ENCODE measurements at places on chromosomes 7 and 10.

DNA sequence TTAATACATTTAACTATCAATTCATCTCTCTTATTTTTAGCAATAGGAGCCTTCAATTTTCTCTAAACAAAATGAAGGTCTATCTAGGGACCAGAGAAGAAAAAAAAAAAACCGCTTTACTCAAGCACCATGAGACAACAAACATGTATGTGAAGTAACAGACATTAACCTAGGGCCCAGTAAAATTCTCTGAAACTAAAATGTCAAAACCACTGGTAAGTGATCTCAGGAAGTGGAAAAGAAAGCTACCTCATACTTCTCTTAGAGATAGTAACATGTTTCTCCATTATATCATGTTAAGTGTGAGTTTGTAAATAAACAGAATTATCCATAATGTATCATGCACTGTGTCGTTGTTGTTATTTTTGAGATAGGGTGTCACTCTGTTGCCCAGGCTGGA, 35.4 kb upstream of the PTER start:
- no peak for DNase-seq

DNA sequence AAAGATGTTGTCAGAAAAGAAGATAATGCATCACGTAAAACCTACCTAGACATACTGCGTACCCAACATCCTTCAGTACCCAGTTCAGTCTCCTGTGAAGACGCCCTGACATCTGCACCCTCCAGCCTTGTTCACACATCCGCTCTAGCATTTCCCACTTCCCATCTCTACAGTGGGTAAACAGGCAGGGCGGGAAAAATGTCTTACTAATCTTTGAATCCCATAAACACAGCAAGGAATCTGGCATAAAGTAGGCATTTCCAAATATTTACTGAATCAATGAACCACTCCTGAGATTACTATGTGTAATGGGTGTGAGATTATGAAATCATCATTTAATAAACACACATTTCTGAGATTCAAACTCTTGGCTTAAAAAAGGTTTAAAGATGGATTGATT, 132.8 kb downstream of the GLI3 start:
- no peak for DNase-seq

DNA sequence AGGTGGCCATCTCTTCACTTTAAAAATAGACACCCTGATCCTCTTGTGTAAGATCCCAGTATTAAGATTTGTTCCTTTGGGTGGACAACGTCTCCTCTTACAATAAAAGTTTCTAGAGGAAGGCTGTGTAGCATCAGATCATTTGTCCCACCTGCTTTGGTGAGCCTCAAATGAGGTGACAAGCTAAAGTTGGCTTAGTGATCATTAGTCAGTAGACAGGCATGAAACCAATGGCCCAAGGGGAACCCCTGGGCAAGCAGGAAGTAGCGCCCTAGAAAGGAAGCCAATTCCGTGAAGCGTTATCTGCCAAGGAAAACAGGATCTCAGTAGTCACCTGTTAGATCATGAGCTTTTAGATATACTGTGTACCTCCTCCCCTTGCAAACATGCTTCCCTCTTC, 66.8 kb downstream of the PCGF5 start:
- DNase-seq = no peak

- DNase-seq = no peak
These were observed 18.4 kb upstream of the EXOC6 start for GRCh38 chr10:92829786-92830377.

DNA sequence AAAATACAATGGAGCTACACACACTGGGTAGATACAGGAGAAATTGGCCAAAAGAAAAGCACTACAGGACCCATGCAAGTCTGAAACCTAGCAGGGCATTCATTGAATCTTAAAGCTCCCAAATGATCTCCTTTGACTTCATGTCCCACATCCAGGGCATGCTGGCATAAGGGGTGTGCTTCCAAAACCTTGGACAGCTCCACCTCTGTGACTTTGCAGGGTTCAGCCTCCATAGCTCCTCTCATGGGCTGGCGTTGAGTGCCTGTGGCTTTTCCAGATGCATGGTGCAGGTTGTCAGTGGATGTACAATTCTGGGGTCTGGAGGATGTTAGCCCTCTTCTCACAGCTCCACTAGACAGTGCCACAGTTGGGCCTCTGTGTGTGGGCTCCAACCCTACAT, 626.3 kb upstream of the POT1 start:
- no peak for DNase-seq

DNA sequence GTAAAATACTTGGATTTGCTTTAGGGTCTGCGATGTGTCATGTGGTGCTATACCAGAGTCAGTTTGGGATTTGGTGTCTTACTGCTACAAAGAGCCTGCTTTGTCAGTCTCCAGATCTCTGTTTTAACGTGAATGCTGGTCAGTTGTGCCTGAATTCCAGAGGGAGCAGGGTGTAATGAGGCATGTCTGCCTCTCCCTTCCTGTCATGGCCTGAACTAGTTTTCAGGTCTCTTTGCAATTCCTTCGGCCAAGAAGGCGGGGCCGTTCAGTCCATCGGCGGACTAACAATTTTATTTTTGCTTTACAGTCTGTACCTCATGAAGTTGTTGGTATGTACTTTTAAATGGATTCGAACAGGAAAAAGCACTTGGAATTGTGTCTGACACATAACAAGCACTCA, 465.1 kb upstream of the ADARB2 start:
- no peak for DNase-seq

GRCh38 chr10:96642973-96643372, 56.2 kb upstream of the TM9SF3 start:
- peak; percentile 54 for DNase-seq

DNA sequence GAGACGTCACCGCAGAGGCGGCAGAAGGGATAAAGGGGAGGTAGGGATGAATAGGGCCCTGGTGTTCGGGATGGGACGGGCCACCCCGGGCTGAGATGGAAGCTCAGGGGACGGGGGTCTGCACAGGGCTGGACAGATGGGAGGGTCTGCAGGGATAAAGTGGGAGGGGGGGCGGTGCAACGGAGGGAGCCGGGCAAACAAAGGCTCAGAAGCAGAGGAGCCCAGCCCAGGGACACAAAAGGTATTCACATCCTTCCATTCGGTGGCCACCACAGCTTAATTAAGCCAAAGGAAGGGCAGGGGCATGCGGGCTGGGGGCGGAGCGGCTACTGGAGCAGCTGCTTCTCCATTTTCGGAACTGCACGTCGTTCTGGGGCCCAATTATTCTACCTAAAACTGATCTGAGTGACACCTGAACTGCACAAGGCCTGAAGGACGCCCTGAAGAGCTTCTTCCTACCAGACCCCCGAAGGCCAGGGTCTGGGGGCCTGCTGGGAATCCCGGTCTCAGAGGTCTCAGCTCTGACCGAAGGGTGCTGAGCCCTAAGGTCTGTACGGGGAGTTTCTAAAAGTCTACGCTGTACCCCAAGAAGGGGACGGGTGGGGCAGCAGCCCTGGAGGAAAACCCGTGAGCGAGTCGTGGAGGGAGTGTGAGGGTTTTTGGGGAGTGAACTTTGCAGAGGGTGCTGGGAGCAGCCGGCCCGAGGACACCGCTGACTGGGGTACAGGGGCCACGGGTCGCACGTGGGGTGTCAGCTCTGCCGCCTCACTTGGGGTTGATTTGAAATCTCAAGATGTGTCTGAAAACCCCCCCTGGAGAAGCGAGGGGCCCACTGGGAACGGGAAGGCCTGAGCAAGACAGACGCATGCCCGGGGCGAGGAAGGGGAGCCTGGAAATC, 334.8 kb downstream of the DNAJB6 start:
- DNase-seq = no peak

- no peak for DNase-seq
These were observed 10.8 kb downstream of the ICA1 start for GRCh38 chr7:8251195-8251594.

GRCh38 chr7:64880322-64881297, 22.5 kb upstream of the ZNF273 start:
- no peak for DNase-seq

DNA sequence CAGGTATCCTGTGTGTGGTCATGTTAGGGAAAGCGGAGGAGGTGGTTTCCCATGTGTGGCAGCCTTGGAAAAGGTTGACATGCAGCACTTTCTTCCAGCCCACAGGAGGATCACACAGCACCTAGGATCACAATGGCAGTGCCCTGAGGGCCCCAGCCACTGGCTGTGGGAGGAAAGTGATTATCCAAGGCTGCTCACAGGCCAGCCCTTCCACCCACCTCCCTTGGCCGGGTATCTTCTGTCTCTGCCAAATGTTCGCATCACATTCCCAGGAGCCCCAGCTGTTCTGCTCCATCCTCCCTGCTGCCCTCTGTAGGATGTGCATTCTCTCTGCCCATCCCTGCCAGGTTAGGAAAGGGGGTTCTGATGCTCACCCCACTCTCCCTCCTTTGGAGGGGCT, 2.5 kb upstream of the MLXIPL start:
- no peak for DNase-seq

- DNase-seq = no peak
These were observed 20.2 kb downstream of the TAS2R16 start for GRCh38 chr7:122975341-122975740.

DNA sequence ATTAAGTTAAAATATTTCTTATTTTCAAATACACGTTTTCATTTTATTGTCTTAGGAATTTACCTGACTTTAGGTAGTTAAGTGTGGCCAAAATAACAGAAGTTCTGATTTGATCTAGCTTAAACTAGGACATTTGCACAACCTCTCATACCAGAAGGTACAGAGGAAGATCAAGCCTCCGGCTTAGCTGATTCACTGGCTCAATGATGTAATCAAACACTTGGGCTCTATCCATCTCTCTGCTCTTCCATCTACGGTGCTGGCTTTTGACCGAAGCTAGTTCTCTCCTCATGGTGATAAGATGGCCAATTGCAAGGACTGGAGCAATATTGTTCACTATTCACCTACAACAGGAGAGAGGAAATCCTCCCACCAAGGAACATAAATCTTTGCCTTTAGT, 12.2 kb upstream of the HYCC1 start:
- no peak for DNase-seq

- DNase-seq = no peak
These were observed 92.9 kb downstream of the MYL10 start for GRCh38 chr7:101536232-101536631.
